ENCODE measurements at places on chromosomes 2 and 18. TPM values are rescaled to one million over a fixed set of nuclear protein-coding genes. Genes with fewer than 3 reads are reported as not detected.

DNA sequence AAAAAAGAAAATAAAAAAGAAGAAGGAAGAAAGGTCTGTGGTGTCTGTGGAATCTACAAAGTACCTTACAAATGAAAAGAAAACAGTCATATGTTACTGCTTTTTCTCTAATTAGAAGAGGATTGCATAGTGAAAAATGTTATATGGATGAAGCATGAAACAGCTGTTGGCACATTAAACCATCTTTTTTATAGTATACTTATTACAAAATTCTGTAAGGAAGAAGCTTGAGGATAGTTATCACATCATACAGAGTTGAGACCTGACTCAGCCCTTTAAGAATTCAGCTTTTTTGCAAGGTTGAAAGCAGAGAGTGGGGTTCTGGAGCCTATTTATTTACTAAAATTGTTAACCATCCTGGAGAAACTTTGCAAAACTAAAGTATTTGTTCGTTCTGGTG, 222.7 kb downstream of the PHLPP1 start:
- no peaks in the 10 kb centered on the region for H3K36me3 ChIP-seq
- H3K27me3 ChIP-seq: no peaks in the 10 kb centered on the region
- no peak overlapping the region for H3K4me3 ChIP-seq

DNA sequence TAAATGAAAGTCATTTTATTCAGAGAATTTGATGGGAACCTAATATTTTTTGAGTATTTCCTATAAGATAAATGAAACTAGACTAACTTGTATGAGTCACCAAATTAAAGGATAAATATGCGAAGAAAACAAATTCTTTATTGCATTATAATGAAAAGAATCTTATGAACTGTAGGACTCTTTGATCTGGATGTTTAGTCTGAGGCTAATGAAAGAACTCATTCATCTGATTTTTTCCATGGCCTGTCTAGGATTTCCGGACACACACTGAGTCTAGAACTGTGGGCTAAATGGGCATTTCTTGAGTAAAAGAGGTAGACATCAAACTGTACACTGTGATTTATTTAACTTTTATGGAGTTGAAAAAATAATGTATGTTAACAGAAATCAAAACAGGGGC, 43.0 kb downstream of the ZNF519 start:
- no peak overlapping the region for H3K27ac ChIP-seq
- no peak overlapping the region for H3K4me3 ChIP-seq
- no peaks in the 10 kb centered on the region for H3K4me1 ChIP-seq
- DNase-seq: no peak
- no peaks in the 10 kb centered on the region for H3K27me3 ChIP-seq

RAB6C gene
- 0.16 TPM for total RNA-seq

AP1S3 gene
- 6.7 TPM for total RNA-seq

DNA sequence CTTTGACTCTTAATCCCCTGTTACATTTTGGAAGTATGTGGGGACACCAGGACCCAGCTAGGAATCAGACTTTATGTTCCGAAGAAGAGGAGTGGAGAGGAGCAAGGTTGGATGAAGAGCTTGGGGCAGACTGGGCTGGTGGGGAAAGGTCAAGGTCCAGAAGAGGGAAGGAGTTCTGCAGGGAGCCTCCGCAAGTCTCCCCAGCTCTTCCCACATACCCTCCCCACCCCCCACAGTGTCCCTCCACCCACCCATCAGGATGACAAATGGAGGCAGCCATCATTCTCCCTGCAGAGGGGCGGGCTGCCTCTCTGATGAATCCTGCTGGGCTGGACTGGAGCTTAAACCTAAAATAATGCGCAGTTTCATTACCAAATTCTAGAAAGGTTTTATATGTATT, 77.2 kb downstream of the ACKR3 start:
- peaks cover 5% of the 10 kb centered on the region for H3K4me1 ChIP-seq
- no peaks in the 10 kb centered on the region for H3K27me3 ChIP-seq
- H3K27ac ChIP-seq: no peak overlapping the region
- H3K36me3 ChIP-seq: no peaks in the 10 kb centered on the region
- no peak overlapping the region for H3K4me3 ChIP-seq

- H3K27me3 ChIP-seq: no peaks in the 10 kb centered on the region
- peaks cover 6% of the 10 kb centered on the region for H3K4me1 ChIP-seq
- H3K36me3 ChIP-seq: no peaks in the 10 kb centered on the region
- no peak overlapping the region for H3K4me3 ChIP-seq
Observed at GRCh38 chr2:173149491-173149890, 73.8 kb downstream of the MAP3K20 start.

FAM168B gene
- 31.6 TPM for total RNA-seq

DNA sequence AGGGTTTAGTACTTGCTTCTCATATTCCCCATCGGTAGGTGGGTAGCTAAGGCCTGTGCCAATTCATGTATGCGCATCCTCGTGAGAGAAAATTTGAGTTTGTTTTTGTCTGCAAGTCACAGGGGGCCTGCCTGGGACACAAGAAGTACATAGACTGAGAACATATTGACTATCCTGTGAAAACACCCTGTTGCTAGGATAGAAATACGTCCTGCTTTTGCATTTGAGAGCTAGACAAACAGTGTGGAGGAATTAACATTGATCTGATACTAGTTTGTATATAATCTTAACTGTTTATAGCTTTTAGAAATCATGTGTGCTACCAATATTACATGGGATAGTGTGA, 10.9 kb downstream of the WDR7 start:
- H3K4me3 ChIP-seq: no peak overlapping the region
- H3K27me3 ChIP-seq: no peaks in the 10 kb centered on the region
- H3K4me1 ChIP-seq: no peaks in the 10 kb centered on the region
- no peaks in the 10 kb centered on the region for H3K36me3 ChIP-seq
- no peak for DNase-seq

DNA sequence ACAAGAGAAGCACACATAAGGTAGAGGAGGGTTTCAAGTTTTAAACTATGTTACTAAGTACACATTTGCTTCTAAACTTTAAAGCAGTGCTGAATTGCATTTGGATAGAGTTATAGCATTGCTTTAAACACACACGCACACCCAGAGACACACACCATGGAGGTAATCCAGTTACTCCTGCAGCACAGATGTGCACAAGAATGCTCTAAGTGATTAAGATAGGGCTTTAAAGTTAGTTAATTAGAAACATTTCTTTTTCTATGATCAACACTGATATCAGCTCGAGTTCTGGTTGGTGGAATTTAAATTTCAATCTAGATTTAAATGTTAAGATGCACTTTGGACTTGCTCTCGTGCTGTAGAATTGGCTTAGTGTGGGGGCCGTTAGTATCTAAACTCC, 492.3 kb downstream of the ZEB2 start:
- no peaks in the 10 kb centered on the region for H3K27me3 ChIP-seq
- H3K4me3 ChIP-seq: no peak overlapping the region
- no peaks in the 10 kb centered on the region for H3K4me1 ChIP-seq
- H3K36me3 ChIP-seq: no peaks in the 10 kb centered on the region
- DNase-seq: no peak

GRCh38 chr2:23135481-23136100, 249.4 kb upstream of the KLHL29 start:
- H3K36me3 ChIP-seq: no peaks in the 10 kb centered on the region
- no peak for DNase-seq
- no peak overlapping the region for H3K4me3 ChIP-seq
- H3K27ac ChIP-seq: no peak overlapping the region
- no peaks in the 10 kb centered on the region for H3K27me3 ChIP-seq
